Stimulated activated CD8-positive, alpha-beta memory T cell treated with anti-CD3 and anti-CD28 coated beads, Interleukin-2, amount 100 ng/mL, for 48 hours (primary cell): ENCODE measurements at places on chromosomes 3 and 15.

GRCh38 chr3:169509359-169509758 lies 154.2 kb downstream of the MECOM start:
- DNase-seq, result no peak

GRCh38 chr3:16369276-16369675 lies 104.3 kb downstream of the OXNAD1 start:
- DNase-seq, result no peak

DNA sequence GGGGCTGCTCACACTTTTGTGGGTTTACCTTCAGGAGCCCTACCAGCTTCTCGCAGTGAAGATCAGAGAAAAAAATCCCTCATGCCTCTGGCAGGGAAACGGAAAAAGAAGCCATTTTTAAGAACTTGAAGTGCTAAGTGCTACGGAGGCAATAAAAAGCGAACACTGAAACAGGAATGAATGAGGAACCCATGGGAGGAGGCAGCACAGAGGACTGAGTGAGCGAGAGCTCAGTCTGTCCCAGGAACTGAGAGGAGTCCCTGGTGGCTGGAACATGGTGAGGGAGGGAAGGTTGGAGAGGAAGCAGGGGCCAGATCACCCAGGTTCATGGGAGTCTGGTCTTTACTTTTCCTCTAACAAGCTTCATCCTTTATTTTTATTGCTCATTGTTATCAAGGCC lies 228.1 kb upstream of the PROK2 start:
- DNase-seq, result no peak

DNA sequence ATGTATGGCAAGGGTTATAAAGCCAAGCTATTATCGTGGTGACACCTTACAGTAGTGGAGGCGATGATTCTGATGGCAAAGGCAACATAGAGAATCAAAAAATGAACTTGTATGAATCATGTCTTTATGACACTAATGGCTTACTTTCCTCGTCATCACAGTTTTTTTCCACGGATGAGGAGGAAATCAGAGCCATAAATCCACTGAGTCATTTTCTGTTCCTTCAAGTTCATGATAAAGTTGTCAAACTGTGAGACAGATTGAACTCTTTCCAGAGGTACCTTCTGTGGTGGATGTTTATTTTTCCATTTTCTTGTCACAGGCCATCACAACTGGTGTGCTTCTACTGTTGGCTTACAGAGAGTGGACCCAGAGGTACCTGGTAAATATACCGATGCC lies 8.5 kb downstream of the TMEM212 start:
- DNase-seq, result no peak

- no peak for DNase-seq
Observed at GRCh38 chr3:177357352-177358090, 160.2 kb upstream of the TBL1XR1 start.

- DNase-seq, result no peak
Observed at GRCh38 chr3:162367429-162368260, 871.0 kb downstream of the OTOL1 start.

DNA sequence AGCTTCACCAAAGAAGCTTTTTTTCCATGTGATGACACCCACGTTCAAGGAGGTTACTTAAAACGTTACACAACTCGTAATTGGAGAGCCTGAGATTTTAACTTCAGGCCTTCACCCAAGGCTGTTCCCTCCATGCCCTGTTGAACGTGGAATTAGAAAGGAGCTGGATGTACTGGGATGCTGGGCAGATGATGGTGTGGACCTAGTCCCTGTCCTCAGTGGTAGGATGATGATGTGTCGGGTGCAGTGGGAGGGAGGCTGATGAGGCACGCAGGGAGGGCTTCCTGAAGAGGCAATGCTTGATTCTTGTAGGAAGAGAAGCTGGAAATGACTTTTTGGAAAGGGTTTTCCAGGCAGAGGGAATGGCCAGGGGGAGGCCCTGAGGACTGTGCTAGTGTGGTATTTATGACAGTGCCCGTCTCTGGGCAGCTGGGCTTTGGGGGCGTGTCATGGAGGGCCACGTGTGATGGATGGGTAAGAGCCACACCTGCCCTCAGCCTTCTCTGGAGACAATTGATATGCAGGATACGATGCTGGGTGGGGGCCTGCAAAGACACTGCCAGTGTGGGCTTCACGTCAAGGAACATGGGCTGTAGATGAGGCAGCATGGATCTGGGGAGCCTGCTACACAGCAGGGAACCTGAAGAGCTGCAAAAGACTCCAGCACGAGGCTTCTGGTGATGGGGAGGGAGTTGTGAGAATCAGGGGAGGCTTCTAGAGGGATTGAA lies 15.3 kb downstream of the SYNM start:
- no peak for DNase-seq

GRCh38 chr3:71510510-71510909 lies 73.0 kb downstream of the FOXP1 start:
- DNase-seq, result no peak

DNA sequence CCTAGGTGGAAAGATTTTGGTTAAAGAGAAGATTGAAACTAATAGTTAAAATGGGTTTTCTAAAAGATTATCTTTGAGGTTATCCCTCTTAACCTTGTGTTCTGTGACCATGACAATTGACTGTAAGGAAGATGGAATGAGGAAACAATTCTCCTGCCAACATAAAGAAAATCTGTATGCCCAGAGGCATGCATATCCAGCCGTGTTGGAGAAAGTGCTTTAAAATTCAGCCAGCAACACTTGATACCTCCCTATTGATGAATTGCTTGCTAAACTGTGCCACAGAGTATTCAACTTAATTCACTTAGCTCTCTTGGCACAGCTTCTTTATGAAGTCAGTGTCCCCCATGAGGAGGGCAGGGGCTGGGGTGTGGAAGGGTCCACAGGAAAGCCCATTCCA lies 203.5 kb downstream of the UBE2E2 start:
- no peak for DNase-seq

DNA sequence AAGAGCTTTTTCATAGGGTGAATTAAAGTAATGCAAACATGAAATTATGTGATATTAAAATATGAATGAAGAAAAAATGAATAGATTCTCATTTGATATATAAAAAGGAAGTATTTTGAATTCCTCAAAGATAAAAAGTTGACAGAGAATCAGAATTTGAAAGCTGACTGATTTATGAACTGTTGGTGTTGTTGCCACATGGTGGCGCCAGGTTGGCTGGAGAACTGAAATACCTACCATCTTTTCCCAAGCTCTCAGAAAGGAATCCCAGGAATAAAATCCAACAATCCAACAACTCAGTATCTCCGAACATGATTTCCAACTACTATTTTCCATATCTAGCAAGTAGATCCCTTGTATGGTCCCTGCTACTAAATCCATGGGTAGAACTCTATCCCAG lies 3.1 kb downstream of the MYRIP start:
- no peak for DNase-seq

GRCh38 chr3:42254566-42254965 lies 11.4 kb downstream of the CCK start:
- no peak for DNase-seq

DNA sequence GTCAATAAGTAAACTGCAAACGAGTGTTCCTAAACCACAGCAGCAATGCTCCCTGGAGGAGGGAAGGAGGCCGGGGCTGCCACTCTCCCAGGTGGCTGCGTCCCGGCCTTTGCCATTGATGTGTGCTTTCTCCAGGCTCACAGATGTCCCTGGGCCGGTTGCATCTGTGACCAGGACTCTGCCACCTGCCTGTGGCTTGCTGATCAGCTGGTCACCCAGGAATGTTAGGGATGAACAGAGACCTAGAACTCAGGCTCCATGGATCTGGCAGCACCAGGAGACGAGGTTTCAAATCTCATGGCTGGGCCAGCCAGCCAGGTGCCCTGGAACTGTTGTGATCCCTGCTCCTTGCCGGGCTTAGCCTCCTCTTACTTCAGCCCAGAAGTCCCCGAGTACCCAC lies 65.7 kb downstream of the KLF15 start:
- no peak for DNase-seq

- DNase-seq, result no peak
Observed at GRCh38 chr3:40869939-40870338, 329.4 kb upstream of the CTNNB1 start.

DNA sequence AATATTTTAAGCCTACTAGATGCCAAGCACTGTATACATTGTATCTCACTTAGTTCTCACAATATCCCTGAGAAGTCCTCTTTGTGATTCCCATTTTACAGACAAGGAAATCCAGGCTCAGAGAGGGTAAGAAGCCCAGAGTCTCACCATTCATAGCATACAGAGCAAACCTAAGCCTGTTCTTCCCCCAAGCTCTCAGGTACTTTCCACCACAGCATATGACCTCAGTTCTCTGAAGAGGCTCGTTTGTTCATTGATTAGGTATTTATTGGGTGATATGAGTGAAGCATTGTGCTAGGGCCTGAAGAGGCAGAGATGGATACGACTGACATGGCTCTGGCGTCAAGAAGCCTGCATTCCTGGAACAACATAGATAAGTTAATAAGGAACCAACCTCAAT lies 310.9 kb upstream of the UMPS start:
- no peak for DNase-seq

- no peak for DNase-seq
Observed at GRCh38 chr15:70605606-70606410, 157.6 kb downstream of the UACA start.

GRCh38 chr3:23203708-23204330 lies 692 bp downstream of the UBE2E2 start:
- DNase-seq, result no peak

- DNase-seq, result no peak
Observed at GRCh38 chr15:70783041-70783440, 19.7 kb upstream of the UACA start.

GRCh38 chr15:100426937-100427336 lies 85.2 kb upstream of the ADAMTS17 start:
- no peak for DNase-seq

DNA sequence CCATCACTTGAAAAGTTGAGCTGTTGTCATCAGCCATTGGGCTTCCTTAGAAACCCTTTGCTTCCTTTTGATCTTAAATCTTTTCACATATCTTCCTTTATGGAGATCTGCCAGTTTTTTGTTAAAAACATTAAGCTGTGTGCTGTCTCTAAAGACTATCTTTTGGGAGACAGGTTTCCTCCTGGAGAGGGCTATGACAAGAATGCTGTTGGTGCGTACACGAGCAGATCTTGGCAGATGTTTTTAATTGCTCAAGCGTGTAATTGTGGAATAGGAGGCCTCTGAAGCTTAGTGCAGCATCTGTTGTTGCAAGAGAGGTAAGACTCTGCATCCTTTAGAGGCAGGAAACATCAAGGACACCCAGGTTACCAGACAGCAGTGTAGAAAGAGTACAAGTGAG lies 56.8 kb downstream of the PHLDB2 start:
- no peak for DNase-seq

DNA sequence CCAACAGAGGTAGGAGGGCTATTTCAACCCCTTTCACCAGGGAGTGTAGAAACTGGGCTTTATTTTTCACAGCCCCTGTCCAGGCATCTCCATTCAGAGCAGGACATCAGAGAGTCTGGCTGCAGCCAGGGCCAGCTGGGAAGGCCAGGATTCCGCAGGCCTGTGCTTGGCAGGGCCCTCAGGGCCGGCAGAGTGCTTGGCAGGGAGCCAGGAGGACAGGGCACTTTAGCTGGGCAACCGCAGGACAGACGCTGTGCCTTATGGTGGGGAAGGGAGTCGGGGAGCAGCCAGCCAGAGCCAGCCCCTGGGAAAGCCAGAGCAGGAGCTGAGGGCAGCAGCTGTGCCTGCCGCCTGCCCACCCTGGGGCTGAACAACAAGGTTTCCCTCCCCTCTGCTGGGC lies 34.5 kb upstream of the IQCF6 start:
- no peak for DNase-seq

DNA sequence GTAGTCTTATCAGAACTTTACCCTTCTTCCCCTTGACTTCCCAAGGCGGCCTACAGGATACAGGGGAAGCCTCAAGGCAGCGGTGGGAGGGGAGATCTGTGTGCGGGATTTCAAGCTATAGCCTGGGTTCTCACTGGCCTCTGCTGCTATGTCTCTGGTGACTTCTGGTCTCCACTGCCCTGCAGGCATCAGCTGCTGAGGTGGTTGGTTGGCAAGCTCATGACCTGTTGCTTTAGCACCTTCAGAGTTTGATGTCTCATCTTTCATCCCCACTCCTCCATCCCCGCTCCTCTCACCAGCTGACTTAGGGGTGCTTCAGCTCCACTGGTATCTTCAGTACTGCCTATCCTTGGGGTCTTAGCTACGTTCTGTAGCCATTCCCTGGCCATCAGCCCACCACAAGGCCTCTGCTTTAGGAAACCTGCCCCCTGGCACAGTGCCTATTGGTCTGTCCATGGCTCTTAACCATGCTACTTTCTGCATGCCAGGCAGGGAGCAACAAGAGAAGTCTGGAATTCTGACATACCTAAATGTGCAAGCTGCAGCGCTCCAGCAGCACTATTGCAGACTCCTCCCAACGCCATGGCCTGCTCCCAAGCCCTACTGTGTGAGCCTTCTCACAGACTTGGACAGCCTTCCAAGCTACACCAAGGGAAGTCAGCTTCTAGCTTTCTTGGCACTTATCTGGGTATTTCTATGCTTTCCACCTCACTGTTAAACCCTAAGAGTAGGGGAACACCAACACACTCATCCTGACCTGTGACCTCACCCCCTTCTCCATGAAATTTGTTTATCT lies 1.8 kb upstream of the YEATS2 start:
- no peak for DNase-seq

DNA sequence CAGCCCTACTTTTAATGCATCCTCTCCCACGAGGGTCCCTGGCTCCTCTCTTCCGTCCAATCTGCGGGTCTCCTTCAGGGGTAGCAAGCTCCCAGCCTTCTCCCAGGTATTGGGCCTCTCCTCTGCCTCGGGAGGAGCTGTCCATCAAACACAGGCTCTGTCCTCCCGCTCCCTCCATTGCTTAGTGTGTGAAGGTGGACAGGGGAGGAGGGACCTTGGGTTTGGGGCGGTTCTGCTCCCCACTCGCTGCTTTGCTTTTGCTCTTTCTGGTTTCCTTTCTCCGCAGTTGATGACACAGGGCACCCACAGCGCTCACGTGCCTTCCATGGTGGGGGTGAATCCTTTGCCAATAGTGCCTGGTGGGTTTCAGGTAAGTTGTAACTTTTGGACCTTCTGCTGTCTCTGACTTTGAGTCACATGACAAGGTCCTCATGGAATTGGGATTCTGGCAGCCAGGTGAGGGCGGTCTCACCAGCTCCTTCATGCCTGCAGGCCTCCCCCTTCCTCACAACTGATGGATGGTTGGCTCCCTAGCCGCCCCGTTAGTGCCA lies 18.9 kb downstream of the MUC20 start:
- no peak for DNase-seq
